Activated CD8-positive, alpha-beta T cell treated with anti-CD3 and anti-CD28 coated beads for 36 hours (primary cell): ENCODE measurements at places on chromosomes 1 and 21. TPM values are rescaled to one million over a fixed set of nuclear protein-coding genes. Genes with fewer than 3 reads are reported as not detected.

DNA sequence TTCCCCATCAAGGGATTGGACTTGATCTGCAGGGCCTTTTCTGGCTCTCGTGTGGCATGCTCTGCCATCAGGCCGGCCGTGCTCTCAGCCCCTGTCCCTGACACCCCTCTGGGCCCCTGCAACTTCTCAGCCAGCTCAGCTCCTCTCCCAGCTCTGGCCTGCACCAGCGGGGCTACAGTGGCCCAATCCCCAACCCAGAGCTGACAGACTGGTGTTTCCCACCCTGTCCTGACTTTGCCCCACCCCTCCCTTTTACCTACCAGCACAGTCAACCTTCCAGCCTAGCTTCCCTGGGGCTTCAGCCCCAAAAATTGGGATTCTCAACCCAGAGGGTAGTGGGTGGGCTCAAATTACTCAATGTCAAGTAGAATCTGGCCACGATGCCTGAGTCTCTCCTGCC lies 149.3 kb downstream of the SYF2 start:
- DNase-seq, result no peak

GRCh38 chr1:44547837-44548236 lies 126.4 kb downstream of the TMEM53 start:
- no peak for DNase-seq

- no peak for DNase-seq
Measured at GRCh38 chr1:40748841-40749718, 34.5 kb upstream of the KCNQ4 start.

GRCh38 chr21:42654179-42654912 lies 925 bp downstream of the PDE9A start:
- DNase-seq, result peak; percentile 43

- no peak for DNase-seq
Measured at GRCh38 chr1:228863776-228864175, 128.5 kb downstream of the RHOU start.

ATXN7L2 gene
- total RNA-seq, result 13.7 TPM

PLEKHN1 gene
- 1.0 TPM for total RNA-seq

DNA sequence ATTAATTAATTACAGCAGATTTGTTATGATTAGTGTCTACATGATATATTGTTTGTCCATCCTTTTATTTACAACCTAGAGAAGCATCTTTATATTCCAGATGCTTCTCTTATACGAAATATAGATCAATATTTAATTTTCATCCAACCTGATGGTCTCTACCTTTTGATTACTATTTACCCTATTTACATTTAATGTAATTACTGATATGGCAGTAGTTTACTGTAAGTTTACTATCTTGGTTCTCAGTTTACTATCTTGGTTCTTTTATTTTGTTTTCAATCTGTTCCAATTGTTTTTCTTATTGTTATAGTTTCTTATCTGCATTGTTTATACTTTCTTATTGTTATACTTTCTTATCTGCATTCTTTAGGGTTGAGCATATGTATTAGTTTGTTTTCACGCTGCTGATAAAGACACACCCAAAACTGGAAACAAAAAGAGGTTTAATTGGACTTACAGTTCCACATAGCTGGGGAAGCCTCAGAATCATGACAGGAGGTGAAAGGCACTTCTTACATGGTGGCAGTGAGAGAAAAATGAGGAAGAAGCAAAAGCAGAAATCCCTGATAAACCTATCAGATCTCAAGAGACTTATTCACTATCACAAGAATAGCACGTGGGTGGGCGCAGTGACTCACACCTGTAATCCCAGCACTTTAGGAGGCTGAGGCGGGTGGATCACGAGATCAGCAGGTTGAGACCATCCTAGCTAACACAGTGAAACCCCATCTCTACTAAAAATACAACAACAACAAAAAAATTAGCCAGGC lies 28.9 kb downstream of the FAF1 start:
- peak; percentile 65 for DNase-seq

DNA sequence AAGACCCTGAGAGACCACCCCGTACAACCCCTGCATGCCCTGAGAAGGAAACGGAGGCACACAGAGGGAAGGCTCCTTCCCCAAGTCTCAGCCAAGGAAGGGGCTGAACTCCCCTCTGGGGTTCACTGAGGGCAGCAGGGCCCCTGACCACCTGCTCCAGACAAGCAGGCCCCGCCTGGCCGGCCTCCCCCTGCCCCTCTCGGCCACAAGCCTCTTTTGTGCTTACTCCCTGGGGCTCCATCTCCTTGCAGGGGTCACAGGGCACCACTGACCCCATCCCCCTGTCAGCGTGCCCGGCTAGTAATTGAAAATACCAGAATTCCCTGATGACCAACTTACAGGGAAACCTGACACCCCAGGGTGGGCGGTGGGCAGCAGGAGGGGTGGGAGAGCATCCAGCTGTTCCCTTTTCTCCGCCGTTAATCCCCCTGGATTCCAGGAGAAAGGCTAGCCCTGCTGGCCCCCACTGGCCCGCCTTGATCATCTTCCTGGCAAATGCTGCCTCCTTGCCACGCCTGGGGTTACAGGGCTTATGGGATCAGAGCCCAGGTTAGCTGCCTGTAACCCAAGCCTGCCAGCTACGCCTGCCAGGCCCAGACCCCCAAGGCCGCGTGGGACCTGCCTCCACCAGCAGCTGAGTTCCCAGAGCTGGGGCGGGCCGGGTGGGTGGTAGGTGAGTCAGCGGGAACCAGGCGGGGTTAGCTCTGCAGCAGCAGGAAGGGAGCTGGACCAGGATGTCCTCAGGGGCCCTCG lies 96.1 kb downstream of the LACTBL1 start:
- DNase-seq, result no peak

GRCh38 chr1:53957194-53957818 lies 11.2 kb downstream of the LRRC42 start:
- DNase-seq, result no peak

GRCh38 chr1:155982106-155982505 lies 3.8 kb upstream of the ARHGEF2 start:
- DNase-seq, result no peak

DNA sequence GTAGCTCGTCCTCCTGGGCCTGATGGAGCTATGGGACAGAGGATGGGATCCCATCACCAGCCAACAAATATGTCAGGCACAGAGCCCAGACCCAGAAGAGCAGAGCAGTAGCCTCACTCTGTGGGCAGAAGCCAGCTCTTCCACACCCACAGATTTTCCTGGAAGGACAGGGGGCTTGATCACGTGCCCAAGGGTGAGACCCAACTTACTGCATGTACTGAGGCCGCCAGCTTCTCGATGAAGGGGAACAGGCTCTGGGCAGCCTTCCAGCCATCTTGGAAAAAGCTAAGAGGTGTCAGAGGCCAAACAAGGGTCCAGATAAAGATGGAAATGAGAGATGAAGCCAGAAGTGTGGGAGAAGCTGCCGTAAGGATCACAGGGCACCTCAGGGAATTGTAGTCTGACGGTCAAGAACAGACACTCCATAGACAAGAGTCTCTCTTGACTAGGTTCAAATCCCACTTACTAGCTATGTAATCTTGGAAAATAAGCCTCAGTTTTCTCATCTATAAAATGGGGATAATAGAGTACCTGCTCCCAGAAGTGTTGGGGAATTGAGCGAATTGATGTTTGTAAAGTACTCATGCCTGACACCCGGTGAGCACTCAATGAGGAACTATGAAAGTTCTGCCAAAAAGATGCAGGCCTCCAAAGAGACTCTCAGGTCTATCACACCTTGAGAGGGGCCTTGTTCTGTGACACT lies 17.0 kb upstream of the TCEA3 start:
- DNase-seq, result no peak

GRCh38 chr1:175363031-175363430 lies 170.5 kb upstream of the KIAA0040 start:
- no peak for DNase-seq

ADORA1 gene
- total RNA-seq, result not detected

DNA sequence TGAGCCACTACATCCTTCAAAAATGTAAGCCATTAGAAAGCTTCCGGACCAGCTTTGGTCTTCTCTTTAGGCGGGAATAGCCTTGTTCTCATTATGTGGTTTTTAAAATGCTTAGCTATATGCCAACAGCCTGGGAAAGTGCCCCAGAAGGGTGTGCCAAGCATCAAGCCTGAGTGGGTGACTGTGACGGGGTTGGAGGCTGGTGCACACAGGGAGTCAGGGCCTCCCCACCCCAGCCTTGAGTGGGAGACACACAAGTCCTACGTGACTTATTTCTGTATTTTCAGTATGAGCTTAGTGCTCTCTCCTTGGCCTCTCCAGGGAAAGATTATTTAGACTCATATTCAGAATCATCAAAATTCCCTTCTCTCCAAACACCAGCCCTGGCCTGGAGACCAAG lies 9.8 kb downstream of the UBASH3A start:
- peak; percentile 61 for DNase-seq

BCAN gene
- total RNA-seq, result not detected

DNA sequence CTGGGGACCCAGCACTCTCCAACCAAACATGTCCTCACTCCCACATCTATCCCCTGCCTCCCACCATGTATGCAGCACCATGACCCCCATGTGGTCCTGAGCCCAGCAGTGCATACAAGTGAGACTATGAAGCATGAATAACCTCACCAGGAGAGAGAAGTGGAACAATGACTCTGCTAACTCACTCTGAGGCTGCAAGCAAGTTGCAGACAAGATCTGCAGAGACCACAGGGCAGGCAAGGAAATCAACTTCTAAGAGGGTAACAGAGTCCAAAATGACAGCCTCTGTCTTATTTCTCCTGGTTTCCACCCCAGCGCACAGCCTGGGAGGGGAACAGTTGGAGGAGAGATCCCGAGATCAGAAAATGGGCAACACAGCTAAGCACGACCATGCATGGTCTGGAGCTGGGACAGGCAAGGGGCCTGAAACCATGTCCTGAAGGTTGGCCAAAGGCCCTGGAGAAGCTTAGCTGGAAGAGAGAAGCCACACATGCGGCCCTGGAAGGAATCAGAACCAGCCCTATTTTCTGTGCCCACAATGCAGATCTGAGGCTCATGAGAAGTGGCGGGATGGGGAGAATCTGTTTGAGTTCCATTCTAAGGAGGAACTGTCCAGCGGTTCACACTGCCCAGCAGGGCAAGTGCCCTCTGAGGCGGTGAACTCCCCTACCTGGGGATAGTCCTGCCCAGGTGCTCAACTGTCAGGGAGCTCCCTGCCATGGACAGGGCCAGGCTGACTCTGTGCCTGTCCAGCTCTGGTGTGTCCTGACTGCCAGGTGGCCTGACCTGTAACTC lies 12.5 kb upstream of the REN start:
- no peak for DNase-seq

KCNC4 gene
- 12.2 TPM for total RNA-seq

CACNA1E gene
- total RNA-seq, result not detected

HDGF gene
- total RNA-seq, result 232 TPM

DNA sequence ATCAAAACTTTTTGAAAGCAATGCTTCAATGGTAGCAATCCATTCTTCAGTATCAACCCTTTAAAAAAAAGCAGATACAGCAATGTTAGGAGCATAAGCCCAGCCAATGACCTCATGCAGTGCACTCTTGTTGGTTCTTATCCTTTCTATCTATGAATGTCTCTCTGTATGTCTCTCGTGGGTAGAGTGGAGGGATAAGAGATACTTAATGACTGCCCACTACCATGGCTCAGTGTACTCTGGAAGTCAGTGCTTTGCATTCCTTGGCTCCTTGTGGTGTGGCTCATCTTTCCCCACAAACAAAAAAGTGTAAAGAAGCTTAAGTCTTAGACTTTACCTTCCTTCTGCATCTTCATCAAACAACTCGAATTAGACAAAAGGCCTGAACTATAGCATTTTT lies 50.3 kb downstream of the PCSK9 start:
- DNase-seq, result no peak

GRCh38 chr1:236950365-236950764 lies 53.9 kb downstream of the MT1HL1 start:
- no peak for DNase-seq

GRCh38 chr1:27523337-27524020 lies 33.5 kb upstream of the WASF2 start:
- DNase-seq, result no peak

TMPRSS15 gene
- total RNA-seq, result not detected

PRAMEF33 gene
- total RNA-seq, result not detected

SPRR2B gene
- total RNA-seq, result not detected

DNA sequence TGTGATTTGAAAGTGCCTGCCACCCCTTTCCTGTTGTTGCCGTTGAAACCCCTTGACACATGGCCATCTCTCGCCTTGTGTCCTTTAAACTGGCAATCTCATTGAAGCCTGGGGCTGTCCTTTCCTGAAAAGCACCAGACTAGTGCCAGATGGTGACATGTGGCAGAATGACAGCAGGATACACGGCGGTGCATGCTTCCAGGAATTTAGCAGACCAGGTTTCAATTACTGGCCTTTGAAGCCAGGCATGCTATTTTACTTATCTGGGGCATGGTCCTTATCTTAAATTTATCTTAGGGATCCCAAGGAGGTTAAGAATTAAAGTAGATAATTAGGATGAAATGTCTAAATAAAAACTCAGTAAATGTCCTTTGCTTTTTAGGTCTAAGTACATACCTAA lies 15.2 kb downstream of the PLPPR4 start:
- DNase-seq, result no peak

DNA sequence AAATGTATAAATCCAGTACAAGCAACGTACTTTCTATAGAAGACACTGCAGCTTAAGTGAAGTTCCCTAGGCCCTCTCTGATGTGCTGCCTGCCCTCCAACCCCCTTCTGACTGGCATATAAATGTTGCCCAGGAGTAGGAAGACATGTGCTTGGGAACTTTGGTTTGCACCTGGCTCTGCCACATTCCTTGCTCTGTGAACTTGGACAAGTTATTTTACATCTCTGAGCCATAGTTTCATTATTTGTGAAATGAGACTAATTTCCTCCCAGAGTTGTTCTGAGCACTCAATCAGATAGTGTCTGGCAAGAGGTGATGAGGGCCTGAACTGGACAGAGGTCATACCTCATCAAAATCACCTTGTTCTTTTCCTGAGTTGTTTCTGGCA lies 3.5 kb upstream of the PHC2 start:
- no peak for DNase-seq

CATSPERE gene
- 0.20 TPM for total RNA-seq

DNA sequence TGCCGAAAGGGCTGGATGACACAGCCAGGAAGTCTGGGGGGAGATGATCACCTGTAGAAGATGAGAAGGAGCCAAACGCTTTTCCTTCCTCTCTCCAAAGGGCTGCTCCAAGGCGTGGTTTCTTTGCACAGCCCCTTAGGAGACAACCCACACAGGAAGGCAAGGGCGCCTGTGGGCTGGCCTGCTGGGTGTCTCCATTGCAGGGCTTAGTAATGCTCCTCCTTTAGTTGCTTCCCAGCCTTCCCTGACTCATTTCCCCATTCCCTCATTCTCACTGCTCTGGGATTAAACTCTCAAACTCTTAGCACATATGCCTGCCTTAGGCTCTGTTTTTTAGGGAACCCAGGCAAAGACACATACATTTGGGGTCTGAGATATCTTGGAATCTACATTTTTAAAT lies 1.7 kb upstream of the CLCA1 start:
- DNase-seq, result no peak

- DNase-seq, result no peak
Measured at GRCh38 chr1:29786195-29786594, 549.9 kb downstream of the PTPRU start.

DNA sequence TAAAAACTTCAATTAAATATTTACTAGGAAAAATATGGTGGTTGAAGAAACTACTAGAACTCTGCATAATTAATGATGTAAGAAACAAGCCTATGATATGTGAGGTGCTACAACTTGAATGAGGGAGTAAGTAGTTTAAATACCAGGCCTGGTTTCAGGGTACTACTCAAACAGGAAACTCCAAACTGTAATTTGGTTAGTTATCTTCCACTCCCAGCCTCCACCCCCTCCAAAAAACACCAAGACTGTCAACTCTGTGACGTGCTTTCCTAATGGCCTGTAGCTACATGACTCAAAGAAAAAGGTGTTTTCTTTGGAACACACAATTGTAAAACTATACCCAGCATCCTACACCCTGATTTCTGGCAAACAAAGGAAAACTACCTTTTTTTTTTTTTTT lies 55.9 kb upstream of the RCC1 start:
- DNase-seq, result peak; percentile 82

PTGFR gene
- not detected for total RNA-seq
